ENCODE measurements at places on chromosomes 3 and 15.

- no peak for DNase-seq
Observed at GRCh38 chr15:34223904-34224596, 766 bp upstream of the EMC4 start.

- no peak for DNase-seq
Observed at GRCh38 chr3:11076711-11077110, 77.6 kb upstream of the HRH1 start.

GRCh38 chr3:106822204-106822603 lies 555.0 kb upstream of the CCDC54 start:
- no peak for DNase-seq

GRCh38 chr15:63261311-63261710 lies 16.1 kb upstream of the APH1B start:
- no peak for DNase-seq

DNA sequence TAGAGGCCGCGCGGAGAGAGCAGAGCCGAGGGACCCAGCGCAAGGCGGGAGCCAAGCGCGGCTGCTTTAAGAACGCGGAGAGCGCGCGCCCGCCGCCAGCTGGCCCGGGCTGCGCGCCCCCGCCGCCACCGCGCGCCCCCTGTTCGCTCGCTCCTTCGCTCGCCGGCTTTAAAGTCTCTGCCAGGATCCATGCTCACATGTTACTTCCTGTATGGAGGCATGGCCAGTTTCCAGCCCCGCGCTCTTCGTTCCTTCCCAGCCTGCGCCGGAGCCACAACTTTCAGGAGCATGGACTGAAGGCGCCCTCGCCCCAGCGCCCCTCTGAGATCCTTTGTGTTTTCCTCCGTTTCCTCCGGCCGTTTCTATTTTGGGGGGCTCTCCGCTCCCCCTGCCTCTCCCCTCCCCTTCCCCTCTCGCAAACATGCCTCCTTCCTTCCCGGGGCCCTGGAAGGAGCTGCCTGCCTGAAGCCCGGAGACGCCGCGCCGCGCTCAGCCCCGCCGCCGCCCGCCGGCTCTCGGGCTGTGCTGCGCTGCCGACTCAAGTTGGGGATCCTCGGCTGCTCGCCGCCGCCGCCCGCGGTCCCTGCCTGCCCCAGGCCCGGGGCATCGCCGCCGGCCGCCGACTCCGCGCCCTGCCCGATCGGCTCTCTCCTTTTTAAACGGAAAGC lies at the start of gene PTPRG:
Gene PTPRG (plus strand): TSS at position 198 of the 668 bp plus-strand sequence. CDS start 717 bp downstream, outside the sequence.
- peak; percentile 74 for DNase-seq

DNA sequence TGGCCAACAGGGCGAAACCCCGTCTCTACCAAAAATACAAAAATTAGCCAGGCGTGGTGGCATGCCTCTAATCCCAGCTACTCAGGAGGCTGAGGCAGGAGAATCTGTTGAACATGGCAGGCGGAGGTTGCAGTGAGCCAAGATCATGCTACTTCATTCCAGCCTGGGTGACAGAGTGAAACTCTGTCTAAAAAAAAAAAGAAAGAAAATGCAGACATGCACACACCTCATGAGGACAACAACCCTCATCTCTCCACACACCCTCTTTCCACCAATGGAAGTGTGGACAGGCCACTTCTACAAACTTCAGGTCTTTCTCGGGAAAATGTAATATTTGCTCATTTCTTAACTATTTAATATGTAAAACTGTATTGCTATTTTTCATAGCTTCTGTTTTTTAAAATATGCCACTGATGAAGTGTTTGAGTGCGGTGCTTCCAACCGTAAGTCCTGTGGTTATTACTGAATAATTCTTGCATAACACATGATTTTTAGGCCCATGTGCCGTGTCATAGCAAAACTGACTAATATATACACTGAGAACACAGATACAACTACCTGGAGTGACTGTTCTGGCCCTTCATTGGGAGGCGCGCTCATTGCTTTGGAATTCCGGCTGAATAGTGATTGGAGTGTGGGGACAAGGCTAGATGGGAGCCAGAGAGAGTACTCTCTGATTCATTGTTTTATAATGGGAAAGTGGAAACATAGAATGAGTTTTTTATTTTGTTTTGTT lies 23.1 kb downstream of the LRRC31 start:
- no peak for DNase-seq

DNA sequence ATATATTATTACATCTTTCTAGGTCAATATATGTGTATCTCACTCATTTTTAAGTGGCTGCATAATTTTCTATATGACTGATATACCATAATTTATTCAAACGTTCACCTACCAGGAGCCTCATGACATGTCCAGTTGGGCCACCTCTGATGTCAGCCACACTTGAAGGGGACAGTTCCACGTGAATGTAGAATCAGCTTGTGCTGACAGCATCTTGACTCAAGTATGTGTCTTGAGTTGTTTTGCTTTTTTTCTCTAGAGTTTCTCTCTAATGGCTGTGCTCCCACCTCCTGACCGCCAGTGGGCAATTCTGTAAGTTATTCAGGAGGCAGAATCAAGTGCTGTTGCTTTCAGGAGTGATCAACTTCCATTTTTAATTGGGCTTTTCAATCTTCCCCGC lies 237.9 kb downstream of the NFKBIZ start:
- DNase-seq = no peak

DNA sequence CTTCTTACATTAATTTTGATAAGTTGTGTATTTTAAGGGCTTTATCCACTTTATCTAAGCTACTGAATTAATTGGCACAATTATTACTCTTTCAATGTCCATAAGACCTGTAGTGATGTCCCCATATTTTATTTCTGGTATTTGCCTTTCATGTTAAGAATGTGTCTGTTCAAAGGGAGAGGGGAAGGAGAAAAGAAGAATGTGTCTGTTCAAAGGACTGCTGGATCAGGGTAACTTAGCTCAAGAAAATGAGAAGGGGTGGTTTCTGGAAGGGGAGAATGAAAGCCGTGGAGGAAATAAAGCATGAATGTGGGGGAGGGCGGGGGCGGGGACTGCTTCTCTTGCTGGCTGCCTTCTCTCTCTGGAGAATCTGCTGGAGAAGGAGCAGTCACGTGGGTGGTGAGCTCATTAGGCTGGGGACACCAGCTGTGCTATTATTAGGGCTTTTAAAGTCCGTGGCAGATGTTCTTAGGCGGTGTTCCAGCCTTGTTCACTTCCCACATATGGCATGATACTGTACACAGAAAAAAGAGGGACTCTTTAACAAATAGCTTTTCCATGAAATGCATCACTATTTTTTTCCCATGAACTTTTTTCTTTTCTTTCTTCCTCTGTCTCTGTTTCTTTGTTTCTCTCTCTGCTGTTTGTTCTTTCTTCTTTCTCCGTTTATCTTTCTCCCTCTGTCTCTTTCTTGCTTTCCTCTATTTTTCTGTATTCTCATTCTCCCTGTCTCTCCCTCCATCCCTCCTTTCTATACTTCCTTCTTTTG lies 63.7 kb upstream of the ULK4 start:
- peak; percentile 85 for DNase-seq

- DNase-seq = no peak
Observed at GRCh38 chr3:72426618-72427397, 421.4 kb downstream of the SHQ1 start.

DNA sequence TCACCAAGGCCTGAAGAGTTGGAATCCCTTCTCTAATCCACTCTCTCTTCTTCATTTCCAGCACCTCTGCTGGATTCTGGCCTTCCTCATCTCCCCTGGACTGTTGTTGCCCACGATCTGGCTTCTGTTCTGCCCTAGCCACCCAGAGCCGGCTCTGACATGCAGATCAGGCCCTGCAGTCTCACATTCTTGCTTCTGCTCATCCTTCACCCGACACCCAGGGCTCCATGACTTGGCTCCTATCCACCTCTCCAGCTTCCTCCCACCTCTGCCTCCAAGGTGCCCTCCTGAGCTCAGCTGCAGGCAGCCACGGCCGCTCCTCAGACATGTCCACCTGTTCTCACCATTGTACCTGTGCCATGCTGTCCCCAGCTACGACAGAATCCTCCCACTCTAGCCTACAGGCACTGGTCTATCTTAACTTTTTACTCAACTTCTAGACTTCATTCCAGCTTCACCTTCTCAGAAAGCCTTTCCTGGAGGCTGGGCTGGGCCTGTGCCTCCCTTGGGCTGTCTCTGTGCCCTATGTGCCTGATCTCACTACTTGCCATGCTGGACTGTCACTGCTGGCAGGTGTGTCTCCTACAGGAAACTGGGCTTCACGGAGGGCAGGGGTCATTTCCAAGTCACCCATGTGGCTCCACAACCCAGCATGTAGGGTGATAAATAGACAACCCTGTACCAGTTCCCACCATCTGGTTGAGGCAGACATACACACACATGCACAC lies 16.0 kb upstream of the TBC1D21 start:
- DNase-seq = no peak

DNA sequence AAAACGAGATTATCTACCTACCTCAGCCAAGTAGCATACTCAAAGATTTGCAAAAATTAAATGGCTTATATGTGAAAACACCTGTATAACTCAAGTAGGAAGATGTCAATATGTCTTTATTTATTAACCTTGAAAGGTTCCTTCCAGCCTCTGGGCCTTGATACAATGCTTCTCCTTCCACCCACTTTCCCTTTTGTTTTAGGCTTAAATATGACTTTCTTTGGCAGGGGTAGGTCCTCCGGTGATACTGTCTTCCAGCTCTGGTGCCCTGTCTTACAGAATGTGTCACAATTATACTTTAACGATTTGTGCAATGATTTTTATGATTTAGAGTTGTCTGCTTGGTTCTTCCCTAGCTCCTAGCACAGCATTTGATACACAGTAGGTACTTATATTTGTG lies 4.1 kb downstream of the LINS1 start:
- no peak for DNase-seq

DNA sequence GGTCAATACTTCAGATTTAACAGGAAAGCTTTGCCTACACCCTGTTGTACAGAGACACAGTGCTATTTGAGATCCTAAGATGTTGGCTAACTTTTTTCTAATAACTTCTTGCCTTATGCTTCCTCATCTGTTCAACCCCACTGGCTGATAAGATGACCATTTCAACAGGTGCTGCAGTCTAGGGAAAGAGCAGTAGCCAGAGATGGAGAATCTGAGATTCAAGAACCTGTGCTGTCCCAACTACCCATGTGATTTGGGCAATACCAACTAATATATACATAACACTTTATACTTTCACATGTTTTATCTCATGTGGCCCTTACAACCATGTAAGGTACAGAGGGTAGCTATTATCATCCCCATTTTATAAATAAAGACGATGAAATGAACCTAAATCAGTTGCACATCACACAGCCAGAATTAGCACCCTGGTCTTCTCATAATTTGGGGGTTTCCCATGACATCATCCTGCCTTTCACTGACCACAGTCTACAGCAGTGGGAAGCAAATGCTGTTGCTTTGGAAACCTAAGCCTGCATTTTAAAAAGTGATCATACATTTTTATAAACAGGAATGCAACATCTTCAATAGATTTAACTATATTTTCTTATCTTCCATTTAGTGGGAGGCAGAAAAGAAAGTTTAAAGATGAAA lies 9.7 kb downstream of the TTC23 start:
- DNase-seq = no peak

DNA sequence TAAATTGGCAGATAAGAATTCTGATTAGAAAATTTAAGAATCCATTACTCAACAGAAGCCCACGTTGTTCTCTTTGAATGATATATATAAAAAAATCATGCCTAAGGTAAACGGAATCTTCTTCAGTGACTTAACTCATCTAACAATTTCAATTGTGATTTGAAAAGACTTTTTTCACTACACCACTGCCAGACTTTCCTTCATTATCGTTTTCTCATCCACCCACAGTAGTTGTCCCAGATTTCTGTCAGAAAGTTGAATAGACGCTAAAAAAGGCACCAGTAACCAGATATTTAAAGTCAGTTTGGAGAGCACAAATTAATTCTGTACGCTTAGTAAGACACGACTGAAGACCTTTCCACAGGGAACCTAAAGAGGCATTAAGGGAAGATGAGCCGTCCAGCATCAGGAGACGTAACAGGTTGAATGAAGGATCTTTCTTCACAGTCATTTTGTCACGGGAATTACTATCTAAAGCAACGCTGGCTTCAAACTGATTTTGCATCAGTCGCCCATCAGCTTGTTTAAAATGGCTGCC lies 1.3 kb downstream of the HIGD1A start:
- DNase-seq = no peak

DNA sequence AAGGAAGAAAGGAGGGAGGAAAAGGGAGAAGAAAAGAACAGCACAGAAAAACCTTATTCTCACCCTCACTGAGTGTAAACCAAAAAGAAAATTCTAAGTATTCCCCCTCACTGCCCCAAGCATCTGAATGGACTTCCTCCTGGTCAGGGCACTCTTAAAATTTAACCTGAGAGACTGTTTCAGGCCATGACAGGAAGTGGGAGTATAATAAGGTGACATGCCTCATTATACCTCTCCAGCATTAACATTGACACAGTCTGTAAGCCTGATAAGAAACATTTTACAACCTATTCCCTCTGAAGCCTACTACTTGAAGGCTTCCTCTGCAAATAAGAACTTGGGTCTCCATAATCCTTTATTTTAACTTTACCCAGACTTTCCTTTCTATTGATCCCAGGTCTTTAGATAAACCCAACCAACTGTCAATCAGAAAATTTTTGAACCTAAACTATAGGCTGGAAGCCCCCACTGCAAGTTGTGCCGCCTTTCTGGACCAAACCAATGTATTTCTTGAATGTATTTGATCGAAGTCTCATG lies 41.7 kb downstream of the SLCO2A1 start:
- DNase-seq = no peak

GRCh38 chr15:67564021-67564967 lies 21.8 kb downstream of the MAP2K5 start:
- DNase-seq = no peak

- DNase-seq = no peak
Observed at GRCh38 chr3:37588758-37589157, 272.9 kb upstream of the CTDSPL start.

- no peak for DNase-seq
Observed at GRCh38 chr3:72776-73175, 123.8 kb upstream of the CHL1 start.

DNA sequence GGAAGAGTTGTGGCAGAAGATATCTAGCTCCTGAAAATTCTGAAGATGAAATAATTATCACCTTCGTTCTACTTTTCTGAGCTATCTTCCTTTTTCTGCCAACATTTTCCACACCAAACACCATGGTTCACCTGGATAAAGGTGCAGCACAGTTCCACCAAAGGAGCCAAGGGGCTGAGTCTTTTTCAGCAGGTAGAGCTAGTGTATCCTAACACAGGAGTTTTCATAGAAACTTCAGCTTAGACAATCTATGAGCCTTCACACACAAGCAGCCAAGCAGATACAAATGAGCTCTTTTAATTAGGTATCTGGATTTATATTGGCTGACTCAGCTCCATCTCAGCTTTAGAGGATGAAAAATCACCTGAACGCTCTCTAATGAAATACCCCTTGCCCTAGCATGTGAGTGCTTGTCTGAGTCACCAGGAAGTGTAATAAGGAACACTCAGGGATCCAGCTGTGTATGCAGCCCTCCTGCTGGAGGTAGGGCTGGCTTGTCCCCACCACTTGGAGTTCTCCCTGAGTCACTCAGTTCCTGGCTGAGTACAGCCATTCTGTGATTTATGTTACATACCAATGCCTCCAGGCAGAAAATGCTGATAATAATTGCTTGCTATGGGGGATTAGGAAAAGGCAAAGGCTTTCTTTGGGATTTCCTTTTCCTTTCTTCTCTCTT lies 385.7 kb downstream of the LSAMP start:
- DNase-seq = peak; percentile 60

- DNase-seq = no peak
Observed at GRCh38 chr15:41022487-41023090, 69.3 kb downstream of the CHAC1 start.
